Activated CD8-positive, alpha-beta memory T cell treated with anti-CD3 and anti-CD28 coated beads for 24 hours (primary cell): ENCODE measurements at places on chromosomes 3 and 15.

DNA sequence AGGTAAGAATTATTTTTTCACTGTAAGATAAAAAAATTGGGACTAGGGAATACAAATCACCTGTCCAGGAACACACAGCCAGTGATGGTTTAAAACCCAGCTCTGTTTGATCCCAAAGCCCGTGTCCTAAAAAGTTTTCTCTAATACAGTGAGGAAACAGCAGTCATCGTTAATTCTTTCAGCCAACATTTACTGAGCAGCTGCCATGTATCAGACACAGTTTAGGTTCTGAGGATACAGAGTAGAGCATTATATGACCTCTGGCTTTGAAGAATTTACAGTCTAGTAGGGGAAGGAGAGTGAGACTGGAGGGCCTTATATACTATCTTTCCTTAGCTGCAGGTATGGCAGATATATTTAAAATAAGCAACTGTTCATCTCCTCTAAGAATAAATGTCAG lies 82.7 kb downstream of the KCNMB2 start:
- no peak for DNase-seq

- no peak for DNase-seq
Observed at GRCh38 chr15:57697588-57697987, 8.9 kb upstream of the POLR2M start.

GRCh38 chr15:73818308-73818985 lies 54.9 kb upstream of the TBC1D21 start:
- DNase-seq, result no peak

DNA sequence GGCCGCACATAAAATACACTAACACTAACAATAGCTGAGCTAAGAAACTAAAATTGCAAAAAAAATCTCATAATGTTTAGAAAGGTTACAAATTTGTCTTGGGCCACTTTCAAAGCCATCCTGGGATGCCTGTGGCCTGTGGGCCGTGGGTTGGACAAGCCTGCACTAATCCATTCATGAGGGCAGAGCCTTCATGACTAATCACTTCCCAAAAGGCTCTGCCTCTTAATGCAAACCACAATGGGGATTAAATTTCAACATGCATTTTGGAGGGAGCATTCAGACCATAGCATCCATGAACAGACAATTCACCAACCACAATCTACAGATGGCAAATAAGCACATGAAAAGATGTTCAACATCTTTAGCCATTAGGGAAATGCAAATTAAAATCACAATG lies 128.2 kb downstream of the SUCLG2 start:
- DNase-seq, result no peak

DNA sequence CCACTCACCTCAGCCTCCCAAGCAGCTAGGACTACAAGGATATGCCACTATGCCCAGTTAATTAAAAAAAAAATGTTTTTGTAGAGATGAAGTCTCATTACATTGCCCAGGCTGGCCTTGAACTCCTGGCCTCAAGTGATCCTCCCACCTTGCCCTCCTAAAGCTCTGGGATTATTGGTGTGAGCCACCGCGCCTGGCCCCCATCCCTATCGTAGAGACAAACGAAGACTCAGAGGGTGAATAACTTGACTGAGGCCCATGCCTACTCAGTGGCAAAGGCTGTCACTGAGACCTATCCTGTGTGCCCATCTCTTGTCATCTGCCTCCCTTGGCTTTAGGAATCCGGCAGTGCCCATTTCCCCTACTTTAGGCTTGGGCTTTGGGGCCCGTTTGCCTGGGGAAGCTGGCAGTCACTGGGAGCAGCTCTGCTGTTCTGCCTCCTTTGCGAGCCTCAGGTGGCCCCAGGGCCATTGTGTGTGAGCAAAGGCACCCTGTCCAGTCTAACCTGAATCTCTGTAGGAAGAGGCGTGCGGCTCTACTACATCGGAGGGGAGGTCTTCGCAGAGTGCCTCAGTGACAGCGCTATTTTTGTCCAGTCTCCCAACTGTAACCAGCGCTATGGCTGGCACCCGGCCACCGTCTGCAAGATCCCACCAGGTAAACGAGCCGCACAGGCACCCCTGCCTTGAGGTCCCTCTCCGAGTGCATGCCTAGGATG lies 70.1 kb downstream of the AAGAB start:
- DNase-seq, result peak; percentile 50
